ENCODE measurements at places on chromosomes 4 and X. TPM values are rescaled to one million over a fixed set of nuclear protein-coding genes. Genes with fewer than 3 reads are reported as not detected.

- DNase-seq: peak; percentile 75
Observed at GRCh38 chrX:10496345-10496965, 123.9 kb downstream of the MID1 start.

DNA sequence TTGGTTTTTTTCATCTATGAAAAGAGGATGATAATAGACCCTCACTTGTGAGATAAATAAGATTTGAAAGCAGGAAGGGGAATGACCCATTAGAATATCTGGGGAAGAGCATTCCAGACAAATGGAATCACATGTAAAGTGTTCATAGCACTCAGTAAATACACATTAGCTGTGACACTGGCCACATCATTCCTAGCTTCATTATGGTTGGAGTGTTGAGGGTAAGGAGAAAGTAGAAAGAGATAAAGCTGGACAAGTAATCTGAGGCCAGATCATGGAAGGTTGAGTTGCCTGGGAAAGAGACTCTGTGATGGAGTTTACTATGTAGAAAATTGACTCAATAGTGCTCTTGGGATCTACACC, 6.9 kb upstream of the PGRMC1 start:
- DNase-seq: no peak

GRCh38 chr4:122364700-122365404, 14.0 kb upstream of the ADAD1 start:
- no peak for DNase-seq

Gene HTT
- total RNA-seq: 20.3 TPM

Measured in H4 (cell line).